ENCODE measurements at places on chromosomes 2 and 18. TPM values are rescaled to one million over a fixed set of nuclear protein-coding genes. Genes with fewer than 3 reads are reported as not detected.

DNA sequence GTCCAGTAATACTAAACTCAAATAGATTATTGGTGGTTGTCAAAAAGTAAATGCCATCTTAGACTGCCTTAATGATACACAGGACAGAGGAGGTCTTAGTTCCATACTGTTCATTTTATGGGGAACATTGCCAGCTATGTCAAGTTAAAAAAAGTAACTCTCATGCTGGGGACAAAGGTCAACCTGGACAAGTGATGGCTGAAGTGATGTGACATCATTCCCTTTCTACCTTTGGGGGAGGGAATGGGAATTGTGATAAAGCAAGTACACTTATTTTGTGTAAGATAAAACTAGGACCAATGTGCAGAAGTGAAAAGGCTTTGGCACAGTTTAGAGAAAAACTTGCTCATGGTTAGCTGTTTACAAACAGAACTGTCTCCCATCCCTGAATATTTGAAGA lies 24.0 kb upstream of the SNORC start:
- DNase-seq, result no peak

DNA sequence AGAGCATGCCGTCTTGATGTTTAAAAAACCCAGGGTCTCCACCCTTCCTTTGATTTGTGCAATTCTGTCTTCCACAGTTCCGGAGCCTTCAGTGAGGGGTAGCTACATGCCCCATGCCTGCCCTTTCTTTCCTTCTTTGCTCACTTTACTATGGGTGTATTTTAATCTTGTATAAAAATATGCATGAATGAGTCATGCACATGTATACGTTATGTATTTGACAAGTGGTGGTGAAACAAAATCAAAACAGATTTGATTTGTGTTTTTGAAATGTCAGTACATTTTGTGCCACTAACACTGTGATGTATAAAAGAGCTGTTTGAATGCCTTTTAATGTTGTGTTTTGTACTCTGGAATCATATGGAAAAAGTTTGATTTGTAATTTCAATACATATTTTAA lies 126.5 kb downstream of the RNF144A start:
- DNase-seq, result no peak

- no peak for DNase-seq
Observed at GRCh38 chr2:158041400-158041799, 60.3 kb upstream of the UPP2 start.

GRCh38 chr18:59208602-59209125 lies 11.3 kb upstream of the GRP start:
- no peak for DNase-seq

DNA sequence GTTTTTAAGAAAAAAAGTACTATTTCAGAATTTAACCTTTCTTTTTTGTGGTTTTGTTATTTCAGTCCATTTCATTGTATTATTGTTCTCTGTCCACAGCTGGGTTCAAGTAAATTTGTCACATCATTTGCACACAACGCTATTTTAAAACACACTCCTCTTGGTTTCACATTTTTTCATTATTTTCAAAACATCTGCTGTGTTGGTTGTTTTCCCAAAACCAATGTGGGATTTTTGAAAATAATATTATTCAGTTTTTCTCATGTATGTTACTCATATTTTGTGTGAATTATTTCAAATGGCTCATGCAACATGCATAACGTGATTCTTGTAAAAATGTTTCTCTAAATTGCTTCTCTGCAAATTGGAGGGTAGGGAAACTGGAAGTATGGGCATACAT lies 589.2 kb downstream of the METTL4 start:
- no peak for DNase-seq

GRCh38 chr2:85711578-85712060 lies 17.5 kb downstream of the GNLY start:
- DNase-seq, result no peak

GRCh38 chr2:42841344-42841743 lies 49.0 kb upstream of the HAAO start:
- no peak for DNase-seq

DNA sequence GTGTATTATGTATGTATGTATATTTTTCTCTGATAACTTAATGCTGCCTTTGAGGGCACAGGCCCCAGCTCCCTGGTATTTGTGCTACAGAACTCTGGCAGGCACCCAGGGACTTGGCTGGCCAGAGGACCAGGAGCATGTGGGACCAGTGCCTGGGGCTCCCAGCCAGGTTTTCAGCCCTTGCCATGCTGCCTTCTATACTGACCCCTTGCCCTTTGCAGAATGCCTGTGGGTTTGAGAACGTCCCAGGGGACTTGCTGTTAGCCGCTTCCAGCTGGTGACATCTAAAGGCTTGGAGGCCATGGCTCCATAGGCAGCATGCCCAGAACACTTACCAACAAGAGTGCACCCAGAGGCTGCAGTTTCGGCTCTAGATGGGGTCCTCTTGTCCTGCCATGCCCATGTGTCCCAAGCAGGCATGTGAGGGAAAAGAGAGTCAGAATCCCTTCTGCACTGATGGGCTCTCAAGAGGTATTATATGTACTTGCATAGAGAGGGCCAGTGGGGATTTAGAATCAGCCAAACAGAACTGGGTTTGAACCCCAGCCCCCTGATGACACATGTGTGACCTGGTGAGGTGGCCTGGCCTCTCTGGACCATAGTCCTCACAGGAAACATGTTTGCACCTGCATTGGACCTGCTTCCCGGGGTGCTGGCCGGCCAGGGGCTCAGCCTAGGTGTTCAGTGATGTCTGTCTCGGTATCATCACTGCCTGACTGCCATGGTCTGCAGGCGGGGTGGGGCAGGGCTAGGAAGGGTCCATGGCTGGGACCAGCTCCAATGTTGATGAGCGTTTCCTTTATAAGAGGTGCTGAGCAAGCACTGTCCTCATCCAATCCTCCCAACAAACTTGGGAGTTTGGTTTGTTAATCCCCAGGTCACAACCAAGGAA lies 119.2 kb upstream of the FHL2 start:
- DNase-seq, result no peak

- no peak for DNase-seq
Observed at GRCh38 chr2:72128059-72128842, 19.4 kb downstream of the CYP26B1 start.

DNA sequence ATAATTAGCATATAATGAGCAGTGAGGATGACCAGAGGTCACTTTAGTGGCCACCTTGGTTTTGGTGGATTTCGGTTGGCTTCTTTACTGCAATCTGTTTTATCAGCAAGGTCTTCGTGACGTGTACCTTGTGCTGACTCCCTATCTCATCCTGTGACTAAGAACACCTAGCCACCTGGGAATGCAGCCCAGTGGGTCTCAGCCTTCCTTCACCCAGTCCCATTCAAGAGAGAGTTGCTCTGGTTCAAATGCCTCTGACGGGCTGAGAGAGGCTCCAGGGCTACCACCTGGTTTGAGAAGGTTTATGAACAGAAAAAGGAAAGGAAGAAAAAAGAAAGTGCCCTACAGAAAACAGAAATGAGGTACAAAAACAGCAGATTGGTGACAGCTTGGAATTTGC lies 738.7 kb downstream of the SOCS6 start:
- no peak for DNase-seq

GRCh38 chr2:6800553-6800952 lies 65.2 kb downstream of the CMPK2 start:
- no peak for DNase-seq

- DNase-seq, result no peak
Observed at GRCh38 chr2:228599297-228599696, 417.8 kb upstream of the SPHKAP start.

DNA sequence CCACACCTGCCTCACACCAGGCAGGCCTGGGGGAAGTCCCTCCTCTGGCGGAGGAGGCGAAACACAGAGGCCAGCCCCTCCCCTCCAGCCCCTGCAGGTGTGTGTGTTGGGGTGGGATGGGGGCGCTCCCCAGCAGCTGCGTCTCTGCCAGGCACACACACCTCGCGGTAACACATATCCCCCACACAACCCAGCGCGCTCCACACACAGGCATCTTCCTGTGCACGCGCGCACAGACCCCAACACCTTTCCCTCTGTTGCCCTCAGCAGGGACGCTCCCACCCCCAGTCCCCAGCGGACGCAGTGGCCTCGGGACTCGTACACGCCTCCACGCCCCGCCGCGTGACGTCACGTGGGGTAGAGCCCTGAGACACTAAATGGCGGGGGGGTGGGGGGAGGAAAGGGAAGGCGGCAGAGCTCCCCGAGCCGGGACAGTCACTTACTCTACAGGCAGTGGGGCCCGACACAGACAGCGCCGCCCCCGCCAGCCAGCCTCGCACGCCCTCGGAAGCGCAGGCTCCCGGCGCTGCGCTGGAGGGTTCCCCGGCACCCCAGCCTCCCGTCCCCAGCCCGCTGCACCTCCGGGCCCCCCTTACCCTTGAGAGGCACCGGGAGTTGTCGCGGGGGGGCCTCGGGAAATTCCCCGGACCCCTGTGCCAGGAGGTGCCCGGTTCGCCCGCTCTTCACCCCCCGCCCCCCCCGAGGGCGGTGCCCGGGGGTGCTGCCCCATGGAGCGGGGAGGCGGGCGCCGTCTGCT lies at the start of gene WNT10A:
WNT10A (plus strand) TSS at position 751 of the 757 bp plus-strand sequence. CDS start 144 bp downstream, outside the sequence.
- DNase-seq, result no peak

DNA sequence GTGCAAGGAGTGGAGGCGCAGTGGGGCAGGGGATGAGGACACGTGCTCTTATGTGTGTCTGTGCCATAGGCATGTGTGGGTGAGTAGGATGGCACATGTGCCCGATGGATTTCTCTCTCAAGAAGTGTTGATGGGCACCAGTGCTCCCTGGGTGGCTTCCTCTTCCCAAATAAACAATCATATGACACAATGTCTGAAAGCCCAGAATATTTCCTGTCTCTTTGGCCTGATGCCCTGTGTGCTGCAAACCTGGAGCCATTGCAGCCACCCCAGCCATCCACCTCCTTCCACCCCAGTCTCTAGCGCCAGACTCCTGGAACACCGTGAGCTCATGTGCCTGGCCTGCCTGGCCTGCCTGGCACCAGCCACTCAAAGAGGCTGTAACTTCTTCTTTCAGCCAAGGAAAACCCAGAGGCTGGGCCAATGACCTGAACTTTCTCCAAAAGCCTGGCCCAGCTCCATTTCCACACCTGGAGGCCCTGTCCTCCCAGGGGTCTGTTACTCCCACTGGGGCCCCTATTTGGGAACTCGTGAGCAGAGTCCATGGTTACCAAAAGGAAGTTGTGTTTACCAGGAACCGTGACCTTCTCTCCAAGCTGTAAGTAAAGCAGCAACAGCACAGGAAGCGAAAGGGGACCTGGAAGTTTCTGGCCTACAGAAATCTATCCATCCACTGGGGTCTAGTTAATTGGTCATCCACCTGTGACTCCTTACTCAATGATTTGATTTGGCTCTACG lies 9.5 kb upstream of the ZBTB7C start:
- no peak for DNase-seq

- DNase-seq, result no peak
Observed at GRCh38 chr2:170340693-170341068, 162.7 kb downstream of the MYO3B start.

GRCh38 chr2:23383100-23383499 lies 1.9 kb upstream of the KLHL29 start:
- DNase-seq, result no peak

The AOX1 gene
- total RNA-seq, result 15.2 TPM

The RGPD4 gene
- total RNA-seq, result not detected

The WNT10A gene
- not detected for total RNA-seq

The PER2 gene
- total RNA-seq, result 4.2 TPM

The UGT1A6 gene
- not detected for total RNA-seq

The ZNF892 gene
- total RNA-seq, result 1.3 TPM

The DSC3 gene
- total RNA-seq, result 2.1 TPM

The FABP1 gene
- not detected for total RNA-seq

The INO80D gene
- total RNA-seq, result 7.4 TPM

The SNRNP27 gene
- 73.0 TPM for total RNA-seq

The ASIC4 gene
- total RNA-seq, result 0.17 TPM
